ENCODE measurements at places on chromosomes 7 and 10. TPM values are rescaled to one million over a fixed set of nuclear protein-coding genes. Genes with fewer than 3 reads are reported as not detected.

EMX2 gene
- polyA plus RNA-seq, result 173 TPM

STX1A gene
- polyA plus RNA-seq, result 16.1 TPM

DNA sequence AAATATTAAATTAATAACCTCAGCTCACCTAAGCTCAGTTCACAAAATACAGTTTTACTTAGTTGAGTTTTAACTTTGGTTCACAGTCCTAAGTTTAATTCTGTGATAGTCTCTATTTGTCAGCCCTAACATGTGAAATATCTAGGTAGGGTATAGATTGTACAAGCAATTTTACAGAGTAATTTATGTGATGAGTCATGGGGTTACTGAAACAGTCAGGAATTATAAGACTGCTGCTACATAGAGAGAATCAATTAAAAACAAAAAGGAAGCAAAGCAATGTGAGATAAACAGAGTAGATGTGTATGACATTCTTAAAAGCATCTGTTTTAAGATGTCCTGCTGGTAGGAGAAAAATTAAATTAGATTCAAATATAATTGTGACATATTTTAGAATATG is 1018.2 kb upstream of the KCND2 start:
- no peak for DNase-seq

- DNase-seq, result no peak
These were observed 17.7 kb upstream of the ZMIZ1 start for GRCh38 chr10:79050896-79051555.

GRCh38 chr7:44564606-44565005 is 9.1 kb downstream of the DDX56 start:
- no peak for DNase-seq

DNA sequence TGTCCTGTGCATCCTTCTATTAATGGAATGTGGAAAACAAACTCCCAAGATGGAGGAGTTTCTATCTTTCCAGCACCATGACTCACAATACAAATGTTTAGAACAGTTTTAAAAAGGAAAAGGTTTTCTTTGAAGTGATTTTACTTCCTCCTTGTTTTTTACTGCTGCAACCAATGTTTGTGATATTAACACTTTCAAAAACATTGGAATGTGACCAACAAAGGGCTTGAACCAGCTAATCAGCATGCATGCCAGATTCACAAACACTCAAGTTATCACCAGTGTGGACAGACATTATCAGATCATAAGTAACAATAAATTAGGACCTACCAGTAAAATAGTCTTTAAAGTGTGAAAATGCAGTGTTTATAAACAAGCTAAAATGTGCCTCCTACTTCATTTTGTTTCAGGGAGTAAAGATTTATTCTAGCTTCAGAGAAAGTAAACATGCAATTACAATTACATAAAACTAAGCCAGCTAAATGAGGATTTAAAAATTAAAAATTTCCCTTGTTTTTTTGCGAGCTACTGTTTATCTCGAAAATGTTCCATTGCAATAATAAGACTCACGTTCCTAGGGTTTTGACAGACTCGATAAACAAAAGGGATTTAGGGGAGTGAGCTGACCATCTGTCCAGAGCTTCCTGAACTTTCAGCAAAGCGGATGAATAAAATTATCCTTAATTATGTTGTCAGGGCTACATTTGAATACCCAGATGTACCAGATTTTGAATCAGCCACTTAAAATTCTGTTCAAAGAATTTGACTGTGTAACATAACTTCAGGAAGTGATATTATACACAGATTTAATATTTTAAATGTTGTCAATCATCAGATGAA is 29.8 kb downstream of the CPVL start:
- DNase-seq, result no peak

MCM10 gene
- polyA plus RNA-seq, result 6.7 TPM

- no peak for DNase-seq
These were observed 34.2 kb downstream of the CYP17A1 start for GRCh38 chr10:102802920-102803534.

MMP21 gene
- 0.33 TPM for polyA plus RNA-seq

DNA sequence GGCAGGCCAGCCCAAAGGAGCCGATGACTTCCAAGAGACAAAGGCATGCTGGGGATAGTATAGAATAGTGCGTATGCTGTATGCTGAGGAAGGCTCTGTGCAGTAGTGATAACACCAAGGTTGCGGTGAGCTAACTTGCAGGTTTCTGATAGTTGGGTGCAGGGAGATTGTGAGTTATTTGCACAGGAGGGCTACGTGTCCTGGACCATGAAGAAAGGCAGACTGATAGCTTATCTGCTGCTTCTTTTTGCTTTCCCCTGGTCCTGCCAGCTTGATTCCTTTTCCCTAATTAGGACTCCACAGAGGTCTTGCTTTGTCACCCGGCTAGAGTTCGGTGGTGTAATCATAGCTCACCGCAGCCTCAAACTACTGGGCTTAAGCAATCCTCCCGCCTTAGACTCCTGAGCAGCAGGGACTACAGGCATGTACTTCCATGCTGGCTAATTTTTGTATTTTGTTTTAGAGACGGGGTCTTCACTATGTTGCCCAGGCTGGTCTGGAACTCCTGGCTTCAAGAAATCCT is 43.9 kb upstream of the ARHGAP12 start:
- DNase-seq, result no peak

MALRD1 gene
- 2.7 TPM for polyA plus RNA-seq

DNA sequence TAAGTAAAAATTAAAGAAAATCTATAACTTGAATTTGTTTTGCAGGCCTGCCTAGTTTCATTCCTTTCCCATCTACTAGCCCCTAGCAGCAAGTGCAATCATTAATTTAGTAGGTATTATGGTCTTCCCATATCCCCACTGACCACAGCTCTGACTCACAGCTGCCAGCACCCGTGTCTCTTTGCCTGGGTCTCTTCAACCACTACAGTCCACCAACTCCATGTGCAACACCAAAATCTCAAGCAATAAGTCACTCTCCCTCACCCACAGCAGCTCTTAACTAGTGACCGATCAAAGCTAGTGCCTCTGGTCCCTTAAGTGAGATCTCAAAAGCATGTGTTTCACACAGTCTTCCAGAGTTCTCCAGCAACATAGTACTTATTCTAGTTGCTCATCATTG is 26.0 kb upstream of the THSD7A start:
- DNase-seq, result no peak

CC2D2B gene
- polyA plus RNA-seq, result 1.3 TPM

GRCh38 chr10:128017822-128018221 is 108.4 kb downstream of the MKI67 start:
- no peak for DNase-seq

DNA sequence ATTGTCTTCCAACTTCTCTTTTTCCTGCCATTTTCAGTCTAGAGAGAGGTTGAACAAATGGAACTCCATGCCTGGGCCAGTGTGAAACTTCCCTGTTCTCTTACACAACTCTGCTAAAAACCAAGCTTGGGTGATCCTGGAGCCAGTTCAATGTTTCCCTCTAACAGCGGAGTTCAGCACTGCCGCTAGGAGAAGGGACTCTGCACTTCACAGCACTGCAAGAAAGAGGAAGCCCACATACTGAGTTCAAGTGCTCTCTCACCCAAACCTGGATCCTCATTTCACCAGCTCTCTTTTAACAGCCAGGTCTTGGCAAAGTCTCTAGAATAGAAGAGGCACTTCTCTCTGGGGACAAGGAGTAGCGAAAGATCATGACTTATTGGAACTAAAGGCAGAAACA is 18.8 kb downstream of the FOXI2 start:
- DNase-seq, result no peak

GRCh38 chr7:149003560-149004305 is 24.6 kb downstream of the PDIA4 start:
- no peak for DNase-seq

DNA sequence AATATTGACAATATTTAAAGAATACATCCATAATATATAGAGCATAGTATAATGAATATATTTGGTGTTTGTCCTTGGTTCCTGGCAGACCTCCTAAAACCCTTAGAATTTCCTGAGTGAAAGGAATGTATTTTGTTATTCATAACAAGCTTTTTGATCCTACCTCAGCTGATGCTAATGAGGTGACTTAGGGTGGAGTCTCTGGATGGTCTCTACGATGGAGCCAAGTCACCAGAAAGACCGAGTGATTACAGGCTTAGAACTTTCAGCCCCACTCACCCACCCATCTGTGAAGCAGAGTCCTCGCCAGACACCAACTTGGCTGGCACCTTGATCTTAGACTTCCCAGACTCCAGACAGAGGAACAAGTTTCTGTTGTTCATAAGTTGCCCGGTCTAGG is 35.9 kb downstream of the UPF2 start:
- DNase-seq, result no peak

- DNase-seq, result no peak
These were observed 1006.6 kb upstream of the LRRN3 start for GRCh38 chr7:110084181-110084807.

- peak; percentile 69 for DNase-seq
These were observed at the start of gene TRIL for GRCh38 chr7:28958235-28958979. TSS of gene TRIL (minus strand) at chr7:28958330. CDS start at chr7:28958046, 284 bp downstream.

GRCh38 chr10:77428691-77429395 is 208.8 kb downstream of the KCNMA1 start:
- no peak for DNase-seq

FAM131B gene
- polyA plus RNA-seq, result 4.9 TPM

CRHR2 gene
- 0.12 TPM for polyA plus RNA-seq

GRCh38 chr10:112663234-112664125 is 216.5 kb downstream of the VTI1A start:
- no peak for DNase-seq

- no peak for DNase-seq
These were observed 431.9 kb downstream of the TNS3 start for GRCh38 chr7:47149971-47150370.

TMEM139 gene
- 46.2 TPM for polyA plus RNA-seq

ADIRF gene
- polyA plus RNA-seq, result 44.9 TPM

- DNase-seq, result no peak
These were observed 25.4 kb downstream of the HECW1 start for GRCh38 chr7:43137811-43138210.

DNA sequence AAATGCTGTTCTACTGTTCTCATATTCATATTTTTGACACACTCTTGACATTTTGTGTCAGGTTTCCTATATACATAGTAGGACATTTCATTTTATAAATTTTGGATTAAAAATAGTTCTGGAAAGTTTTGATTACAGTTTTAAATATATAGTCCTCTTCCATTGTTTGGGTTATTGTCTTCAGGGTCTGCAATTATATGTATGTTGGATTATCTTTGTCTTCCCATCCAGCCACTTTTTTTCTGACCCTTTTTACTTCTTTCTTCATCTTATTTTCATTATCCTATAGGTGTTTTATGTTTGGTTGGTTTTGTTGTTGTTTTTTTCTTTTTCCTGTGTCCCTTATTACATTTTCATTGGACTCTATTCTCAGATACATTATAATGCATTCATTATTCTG is 71.1 kb upstream of the CCDC6 start:
- DNase-seq, result no peak

GRCh38 chr7:51187941-51188340 is 128.7 kb downstream of the COBL start:
- DNase-seq, result no peak

GRCh38 chr7:94907811-94908322 is 473 bp downstream of the PPP1R9A start:
- DNase-seq, result no peak

AKR1D1 gene
- 0.07 TPM for polyA plus RNA-seq

ADAMTS14 gene
- 2.0 TPM for polyA plus RNA-seq

- DNase-seq, result no peak
These were observed 7.4 kb upstream of the PTPRN2 start for GRCh38 chr7:158595068-158595467.

- no peak for DNase-seq
These were observed 311.4 kb downstream of the ADARB2 start for GRCh38 chr10:1425879-1426278.

HMX2 gene
- 1.3 TPM for polyA plus RNA-seq

DNA sequence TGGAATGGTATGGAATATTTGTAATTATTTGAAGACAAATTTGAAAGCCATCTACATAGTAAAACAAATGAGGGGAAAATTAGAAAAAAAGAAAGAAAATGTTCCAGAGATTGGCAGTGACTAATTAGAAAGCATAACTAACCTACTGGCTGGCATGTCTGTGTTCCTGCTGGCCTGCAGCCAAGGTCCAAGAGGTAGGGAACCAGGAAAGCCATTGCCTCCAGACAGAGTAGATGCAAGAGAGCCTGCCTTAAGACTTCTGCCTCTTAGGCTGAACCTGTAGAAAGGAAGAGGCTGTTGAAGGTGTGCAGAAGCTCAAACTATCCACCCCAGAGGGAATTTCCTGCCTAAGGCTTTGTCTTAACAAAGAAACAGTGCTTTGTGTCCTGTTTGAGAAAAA is 982.0 kb downstream of the SORCS1 start:
- DNase-seq, result no peak

- no peak for DNase-seq
These were observed 33.4 kb downstream of the STARD3NL start for GRCh38 chr7:38211486-38211885.

CCL26 gene
- 0.24 TPM for polyA plus RNA-seq

DNA sequence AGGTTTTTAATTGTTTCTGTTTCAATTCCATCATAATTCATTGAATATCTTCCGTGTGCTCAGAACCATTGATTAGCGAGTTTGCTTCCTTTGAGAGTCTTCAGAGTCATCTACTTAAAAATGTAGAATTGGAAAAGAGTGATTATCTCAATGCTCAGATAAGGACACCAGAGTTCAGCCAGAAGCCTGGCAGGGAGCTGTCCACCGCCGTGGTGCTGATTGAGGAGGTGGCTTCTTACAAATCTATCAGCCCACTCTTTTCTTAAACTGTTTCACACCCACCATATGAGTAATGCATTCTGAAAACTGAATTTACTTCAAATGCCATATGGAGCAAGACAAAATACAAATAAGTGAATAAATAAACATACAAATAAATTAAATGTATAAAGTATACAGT is 79.3 kb downstream of the INSYN2A start:
- peak; percentile 36 for DNase-seq

- no peak for DNase-seq
These were observed 121.2 kb downstream of the MLLT10 start for GRCh38 chr10:21655236-21655635.

DNA sequence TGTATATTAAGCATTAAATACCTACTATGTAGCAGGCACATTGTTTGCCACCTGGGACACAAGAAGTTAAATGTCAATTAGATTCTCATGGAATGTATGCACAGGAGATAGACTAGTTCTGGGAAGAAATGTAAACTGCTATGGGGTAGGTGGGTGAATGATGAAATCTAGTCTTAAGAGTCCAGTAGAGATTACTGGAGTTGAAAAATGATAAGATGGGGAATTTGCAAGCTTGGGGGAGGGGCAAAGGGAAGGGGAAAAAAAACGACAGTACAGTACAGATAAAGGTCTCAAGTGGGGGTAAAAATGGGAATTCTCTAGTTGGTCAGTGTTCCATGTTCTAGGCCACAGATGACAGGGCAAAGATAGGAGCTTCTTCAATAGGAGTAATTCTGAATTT is 94.4 kb downstream of the ATE1 start:
- DNase-seq, result no peak

GPR26 gene
- not detected for polyA plus RNA-seq

DNA sequence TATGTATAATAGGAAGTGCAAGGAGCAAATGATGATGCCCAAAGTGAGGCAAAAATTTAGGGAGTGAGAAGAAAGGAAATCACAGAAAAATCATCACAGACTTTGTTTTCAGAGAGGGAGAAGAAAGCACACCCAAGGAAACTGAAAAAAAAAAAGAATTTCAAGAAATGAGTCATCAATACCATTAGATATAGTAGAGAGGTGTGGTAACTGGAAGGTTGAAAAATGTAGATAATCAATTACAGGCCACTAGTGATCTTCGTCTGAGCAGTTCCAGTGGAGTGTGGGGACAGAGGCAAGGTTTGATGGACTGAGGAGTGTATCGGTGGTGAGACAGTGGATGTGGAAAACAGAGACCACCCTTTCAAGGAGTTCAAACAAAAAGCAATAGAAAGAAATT is 31.7 kb downstream of the ASB4 start:
- no peak for DNase-seq

TAS2R41 gene
- not detected for polyA plus RNA-seq

GRCh38 chr10:112969542-112969941 is 19.5 kb downstream of the TCF7L2 start:
- DNase-seq, result no peak
